CD4-positive, alpha-beta T cell treated with Interleukin-6 at 100 ng/mL for 8 hours (primary cell): ENCODE measurements at places on chromosomes 1 and 21.

DNA sequence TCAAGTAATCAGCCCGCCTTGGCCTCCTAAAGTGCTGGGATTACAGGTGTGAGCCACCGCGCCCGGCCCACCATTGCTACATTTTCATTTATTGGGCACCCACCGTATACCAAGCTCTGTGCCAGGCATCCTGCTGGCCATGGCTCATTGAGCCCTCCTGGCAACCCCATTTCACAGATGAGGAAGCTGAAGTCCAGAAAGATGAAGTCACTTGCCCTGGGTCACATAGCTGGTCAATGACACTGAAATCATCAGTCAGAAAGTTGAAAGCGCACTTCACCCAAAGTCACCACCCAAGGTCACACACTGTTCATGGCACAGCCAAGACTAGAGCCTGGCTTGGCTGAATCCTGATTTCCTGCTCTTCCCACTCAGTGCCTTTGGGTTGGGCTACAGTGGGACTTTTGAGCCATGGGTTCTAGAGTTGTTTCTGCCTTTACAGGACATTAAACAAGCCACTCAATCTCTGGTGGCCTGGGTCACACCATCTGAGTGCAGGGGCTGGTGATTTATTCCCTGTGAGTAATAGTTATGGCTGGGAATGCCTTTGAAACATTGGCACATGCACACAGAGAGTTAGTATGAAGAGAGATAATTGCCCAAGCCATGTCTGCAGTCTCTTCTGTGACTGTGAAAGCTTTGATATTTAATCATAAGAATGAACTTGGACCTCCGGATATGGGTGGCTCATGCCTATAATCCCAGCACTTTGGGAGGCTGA, 16.0 kb upstream of the ARHGEF10L start:
- DNase-seq = no peak

GRCh38 chr1:215344539-215344938, 222.6 kb upstream of the KCTD3 start:
- no peak for DNase-seq

- no peak for DNase-seq
Measured at GRCh38 chr1:178644308-178645120, 80.5 kb upstream of the RALGPS2 start.

GRCh38 chr1:162094271-162094670, 24.8 kb downstream of the NOS1AP start:
- DNase-seq = no peak

GRCh38 chr1:6419804-6420453, at the start of gene HES2:
Gene HES2 (minus strand): TSS chr1:6419919. CDS start chr1:6419820, 99 bp downstream.
- DNase-seq = no peak

DNA sequence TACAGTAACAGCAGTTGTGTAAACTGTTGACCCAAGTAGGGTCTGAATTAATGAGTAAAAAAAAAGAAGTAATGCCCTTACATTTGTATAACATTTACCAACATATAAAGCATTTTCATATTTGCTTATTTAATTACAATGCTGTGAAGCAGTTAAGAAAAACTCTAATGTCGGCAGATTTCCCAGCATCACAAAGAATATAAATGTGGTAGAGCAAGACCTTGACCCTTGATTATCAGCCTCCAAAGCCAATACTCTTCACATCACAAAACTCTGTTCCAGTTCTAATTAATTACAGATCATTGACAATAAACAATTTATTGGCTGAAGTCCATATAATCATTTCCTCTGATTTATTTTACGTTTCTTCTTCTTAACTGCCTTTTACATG, 130.2 kb downstream of the DUSP10 start:
- DNase-seq = no peak

DNA sequence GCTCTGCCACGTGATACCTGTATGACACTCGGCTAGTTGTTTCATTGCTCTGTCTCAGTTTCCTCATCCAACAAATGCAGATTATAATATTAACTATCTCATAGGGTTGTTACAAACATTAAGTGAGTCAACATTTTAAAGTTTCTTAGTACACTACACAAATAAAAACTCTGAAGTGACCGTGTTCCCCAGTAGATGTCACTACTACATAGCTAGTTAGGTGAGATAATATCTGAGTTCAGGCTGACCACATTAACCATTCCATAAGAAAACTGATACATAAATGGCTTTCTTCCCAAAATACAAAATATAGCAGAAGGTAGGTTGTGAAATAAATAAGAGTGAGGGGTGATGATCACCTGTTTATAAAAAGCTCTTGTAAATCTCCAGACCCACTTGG, 214.1 kb downstream of the NUF2 start:
- no peak for DNase-seq

DNA sequence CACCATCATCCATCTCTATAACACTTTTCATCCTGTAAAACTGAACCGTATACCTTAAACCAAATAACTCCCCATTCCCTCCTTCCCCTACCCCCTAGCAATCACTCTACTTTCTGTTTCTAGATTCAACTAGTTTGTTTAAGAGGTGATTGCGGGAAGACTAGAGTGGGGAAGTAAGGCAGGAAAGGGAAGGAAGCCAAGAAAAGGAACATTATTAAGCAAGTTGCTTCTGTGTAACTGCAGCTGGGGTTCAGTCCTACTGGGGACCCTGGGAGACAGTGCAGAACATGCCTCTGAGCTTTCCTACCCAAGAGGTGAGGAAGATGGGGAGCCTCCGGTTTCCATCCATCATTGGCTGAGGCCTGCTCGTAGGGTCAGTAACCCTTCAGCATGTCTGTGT, 28.9 kb upstream of the H3-3A start:
- DNase-seq = no peak

GRCh38 chr1:27428316-27429028, 36.0 kb downstream of the GPR3 start:
- DNase-seq = peak; percentile 15

DNA sequence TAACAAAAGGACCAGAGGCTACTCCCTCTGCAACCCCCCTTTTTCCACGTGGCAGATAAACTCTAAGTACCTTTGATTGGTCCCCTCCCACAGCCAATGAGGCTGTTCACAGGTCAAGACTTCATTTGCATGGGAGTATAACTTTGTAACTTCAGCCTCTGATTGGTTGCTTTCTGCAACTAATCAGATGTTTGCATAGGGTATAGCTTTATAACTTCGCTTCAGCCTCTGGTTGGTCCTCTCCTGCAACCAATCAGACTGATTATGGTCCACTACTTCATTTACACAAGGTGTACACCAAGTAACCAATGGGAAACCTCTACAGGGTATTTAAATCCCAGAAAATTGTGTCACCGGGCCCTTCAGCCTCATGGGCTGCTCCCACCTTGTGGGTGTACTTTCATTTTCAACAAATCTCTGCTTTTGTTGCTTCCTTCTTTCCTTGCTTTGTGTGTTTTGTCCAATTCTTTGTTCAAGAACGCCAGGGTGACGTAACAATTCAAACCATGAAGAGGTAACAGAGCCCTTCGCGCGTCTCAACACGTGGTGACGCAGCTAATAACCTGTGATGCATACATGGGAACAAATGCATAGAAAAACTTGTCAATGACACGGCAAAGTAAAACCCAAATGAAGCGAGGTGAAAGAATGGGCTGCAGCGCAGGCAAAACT, 47.2 kb downstream of the VPS26C start:
- no peak for DNase-seq

- DNase-seq = no peak
Measured at GRCh38 chr1:162040001-162040400, 16.3 kb upstream of the OLFML2B start.

DNA sequence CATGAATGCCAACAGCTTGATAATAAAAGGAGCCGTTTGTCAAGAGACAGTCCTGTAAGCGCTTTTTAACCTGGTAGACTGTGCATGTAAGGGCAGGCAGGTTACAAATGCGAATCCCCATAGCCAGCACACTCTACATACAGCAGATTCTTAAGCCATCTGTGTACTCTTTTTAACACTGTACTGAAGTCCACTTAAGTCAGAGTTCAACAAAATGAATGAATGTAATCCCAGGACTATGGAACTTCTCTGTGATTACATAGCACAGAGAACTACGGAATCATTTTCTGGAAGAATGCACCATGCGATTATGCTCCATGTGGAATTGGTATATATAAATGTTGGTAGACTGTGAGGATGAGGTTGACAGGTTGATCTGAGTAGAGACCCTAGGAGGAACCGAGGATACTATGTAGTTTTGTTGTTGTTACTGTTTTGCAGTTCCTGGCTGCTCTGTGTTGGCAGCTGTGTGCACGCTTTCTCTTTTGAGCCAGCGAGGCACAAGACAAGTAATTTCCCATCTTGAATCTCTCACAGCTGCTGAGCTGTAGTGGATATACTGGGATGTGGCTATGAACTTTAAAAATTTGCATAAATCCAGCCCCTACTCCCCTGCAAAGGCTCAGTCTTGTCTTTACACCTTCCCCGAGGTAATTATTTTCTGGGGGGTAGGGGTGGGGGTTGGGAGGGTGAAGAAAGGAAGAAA, 21.9 kb downstream of the LRRC8D start:
- no peak for DNase-seq

- DNase-seq = no peak
Measured at GRCh38 chr21:14056771-14057191, 154.0 kb downstream of the LIPI start.
